Esophagus squamous epithelium (tissue), 5 donors: ENCODE measurements at places on chromosomes 1 and 21. TPM values are rescaled to one million over a fixed set of nuclear protein-coding genes. Genes with fewer than 3 reads are reported as not detected.

DNA sequence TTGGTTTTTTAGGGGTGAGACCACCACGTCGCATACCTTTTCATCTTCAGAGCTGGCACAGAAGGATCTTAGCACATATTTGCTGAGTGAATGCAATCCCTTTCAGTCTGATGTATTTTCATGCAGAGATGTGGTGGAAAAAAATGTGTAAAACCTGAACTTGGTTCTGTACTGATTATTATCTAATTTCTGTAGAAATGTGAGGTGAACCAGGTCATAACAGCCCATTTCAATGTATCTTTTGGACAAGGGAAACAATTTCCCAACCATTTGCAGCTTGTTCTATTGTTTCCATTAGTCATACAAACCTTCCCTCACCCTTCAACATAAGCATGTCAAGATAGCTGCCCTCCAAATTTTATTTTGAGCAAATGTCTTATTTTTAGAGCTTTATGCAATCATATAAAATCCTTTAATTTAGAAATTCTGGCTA lies 46.8 kb upstream of the RUNX1 start:
- no peak for DNase-seq

DNA sequence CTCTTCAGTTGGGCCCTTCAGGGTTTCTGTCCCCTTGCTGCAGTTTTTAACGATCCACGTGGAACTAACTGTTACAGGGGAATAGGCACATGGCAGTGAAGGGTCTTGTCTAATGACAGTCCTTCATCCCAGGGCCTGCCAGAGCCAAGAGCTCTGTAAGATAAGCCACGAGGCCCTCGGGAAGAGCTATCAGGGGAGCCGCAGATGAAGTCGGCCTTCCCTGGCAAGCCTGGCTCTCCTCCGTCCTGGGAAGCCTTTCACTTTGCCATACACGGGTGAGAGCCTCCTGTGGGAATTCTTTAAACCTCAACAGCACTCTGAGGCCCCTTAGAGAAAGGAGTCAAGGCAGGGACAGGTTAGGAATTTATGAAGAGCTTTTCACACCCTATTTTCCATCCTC lies 29.0 kb downstream of the ACP6 start:
- DNase-seq = no peak

- DNase-seq = no peak
Measured at GRCh38 chr1:1068517-1069055, 5.5 kb downstream of the RNF223 start.

DNA sequence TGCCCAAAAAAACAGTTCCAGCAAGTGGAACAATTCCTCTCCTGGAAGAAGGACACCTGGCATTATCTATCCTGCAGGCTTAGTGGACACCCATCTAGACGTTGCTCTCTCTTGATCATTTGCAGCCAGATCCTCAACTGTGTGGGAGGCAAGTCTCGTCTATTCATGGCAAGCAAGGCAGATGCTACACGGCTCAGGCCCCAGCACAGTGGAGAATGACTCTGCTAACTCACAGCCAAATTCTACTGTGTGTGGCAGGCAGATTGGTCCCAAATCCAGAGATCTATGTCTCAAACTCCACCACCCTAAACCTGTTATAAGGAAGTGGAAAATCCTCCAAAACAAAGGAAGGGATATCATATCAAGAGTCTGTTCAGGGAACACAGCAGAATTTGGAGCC lies 7.0 kb downstream of the TNNT2 start:
- no peak for DNase-seq

- no peak for DNase-seq
Measured at GRCh38 chr1:202561726-202562443, 148.4 kb downstream of the SYT2 start.

DNA sequence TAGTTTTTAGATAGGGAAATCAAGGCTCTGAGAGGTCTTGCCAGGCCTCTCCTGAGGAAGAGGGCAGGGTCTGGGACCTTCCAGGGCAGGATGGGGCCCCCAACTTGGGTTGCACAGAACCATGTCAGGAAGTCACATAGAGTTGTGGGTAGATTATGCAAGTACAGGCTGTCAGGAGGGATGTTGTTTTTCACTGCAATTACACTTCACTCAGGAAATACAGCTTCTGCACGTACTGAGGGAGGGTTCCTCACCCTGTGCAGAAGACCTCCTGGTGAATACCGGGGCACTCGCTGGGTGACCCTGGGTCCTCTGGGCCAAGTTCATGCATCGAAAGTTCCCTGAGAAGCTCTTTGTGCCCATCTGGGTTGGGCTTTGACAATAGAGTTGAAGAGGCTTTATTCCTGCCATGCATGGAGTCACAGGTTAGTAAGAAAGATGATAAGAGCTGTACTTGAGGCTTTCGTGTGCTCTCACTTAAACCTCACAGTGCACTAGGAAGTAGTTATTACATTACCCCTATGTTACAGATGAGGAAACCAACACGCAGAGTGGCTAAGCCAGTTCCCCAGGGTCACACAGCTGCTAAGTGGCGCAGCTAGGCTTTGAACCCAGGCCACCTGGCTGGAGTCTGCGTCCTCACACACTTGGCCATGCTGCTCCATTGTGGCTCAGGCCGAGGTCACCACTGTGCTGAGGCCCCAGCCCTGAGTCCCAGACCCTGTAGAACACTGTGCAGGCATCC lies 16.2 kb upstream of the TNFRSF1B start:
- DNase-seq = no peak

DNA sequence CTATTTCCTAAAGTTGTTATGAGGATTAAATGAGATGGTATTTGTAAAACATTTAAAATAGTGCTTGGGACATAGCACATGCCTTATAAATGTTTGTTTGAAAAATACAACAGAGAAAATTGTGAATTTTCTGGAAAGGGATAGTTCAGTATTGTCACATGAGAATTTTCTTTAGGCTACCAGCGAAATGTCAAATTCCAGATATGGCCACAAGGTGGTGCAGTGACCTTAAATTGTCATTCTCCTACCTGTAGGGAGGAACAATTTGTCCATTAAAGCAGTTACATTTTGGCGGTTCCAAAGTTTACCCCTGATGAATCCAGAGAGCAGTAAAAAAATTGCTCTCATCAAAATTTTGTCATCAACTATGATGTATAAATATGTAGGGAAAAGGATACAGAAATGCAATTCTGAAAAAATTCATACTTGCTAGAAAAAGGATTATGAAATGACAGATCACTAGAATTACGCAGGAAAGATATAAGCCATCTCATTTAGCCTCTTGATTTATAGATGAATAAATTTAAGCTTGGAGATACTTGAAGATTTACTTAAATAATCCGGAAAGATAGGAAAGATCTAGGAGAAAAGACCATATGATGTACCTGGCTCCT lies 50.2 kb upstream of the TSHB start:
- no peak for DNase-seq

C1orf210 gene
- 14.6 TPM for total RNA-seq

MROH7 gene
- 0.82 TPM for total RNA-seq
